ENCODE measurements at places on chromosomes 7 and 10.

DNA sequence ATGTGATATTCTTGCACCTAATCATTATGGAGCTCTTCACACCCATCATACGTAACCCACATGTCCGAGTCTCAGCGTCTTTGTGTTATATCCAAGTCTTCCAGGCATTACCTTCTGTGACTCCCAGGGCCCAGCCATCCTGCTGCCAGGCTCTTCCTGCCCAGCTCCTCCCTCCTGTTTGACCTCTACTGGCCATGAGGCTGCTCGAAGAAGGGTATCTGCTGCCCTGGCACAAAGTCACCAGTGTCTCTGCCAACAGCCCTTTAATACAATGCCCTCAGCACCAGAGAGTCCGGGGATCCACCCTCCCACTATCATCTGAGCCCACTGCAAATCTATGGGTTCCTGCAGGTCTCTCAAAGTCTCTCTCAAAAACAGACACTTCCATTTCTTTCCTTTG, 65.3 kb upstream of the WAC start:
- no peak for DNase-seq

- no peak for DNase-seq
These were observed 73.7 kb upstream of the CAPZA2 start for GRCh38 chr7:116788572-116789197.

DNA sequence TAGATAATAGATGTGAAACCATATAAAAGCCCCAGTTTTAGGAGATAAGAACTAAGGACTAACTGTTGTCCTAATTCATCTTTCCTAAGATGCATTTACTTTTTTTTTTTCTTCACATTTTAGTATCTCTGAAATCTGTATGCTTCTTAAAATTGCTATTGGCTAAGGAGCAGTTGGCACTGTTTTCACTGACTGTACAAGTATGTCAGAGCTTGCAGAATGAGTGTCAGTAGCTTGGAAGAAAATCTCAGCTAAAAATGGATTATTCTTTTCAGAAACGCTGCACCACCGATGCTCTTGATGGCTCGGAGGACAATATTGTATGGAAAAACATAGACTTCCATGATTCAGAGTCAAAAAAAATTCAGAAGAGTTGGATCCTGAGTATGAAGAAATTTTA, 91.1 kb upstream of the DNAJB12 start:
- no peak for DNase-seq

- DNase-seq: no peak
These were observed 12.8 kb upstream of the GNAT3 start for GRCh38 chr7:80524693-80525092.

Measured in tibial artery (tissue), 4 donors.